CD4-positive, alpha-beta memory T cell (primary cell): ENCODE measurements at places on chromosomes 11 and 22.

DNA sequence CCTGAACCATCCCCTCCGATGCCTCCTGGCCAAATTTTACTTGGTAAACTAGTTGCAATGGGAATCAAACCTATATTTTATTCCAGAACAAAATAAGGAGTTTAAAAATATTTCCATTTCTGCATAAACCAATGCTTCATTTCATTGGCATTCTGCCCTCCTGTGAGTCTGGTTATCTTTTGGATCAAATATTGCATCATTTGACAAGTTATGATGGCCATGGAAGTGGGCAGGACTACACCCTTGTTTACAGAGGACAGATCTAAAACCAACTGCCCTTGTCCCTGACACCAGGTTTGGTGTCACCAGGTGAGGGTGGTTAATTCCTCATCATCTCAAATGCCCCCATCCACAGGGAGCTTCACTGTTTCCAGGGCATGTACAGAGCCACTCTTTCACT lies 28.2 kb upstream of the E2F8 start:
- DNase-seq, result no peak

DNA sequence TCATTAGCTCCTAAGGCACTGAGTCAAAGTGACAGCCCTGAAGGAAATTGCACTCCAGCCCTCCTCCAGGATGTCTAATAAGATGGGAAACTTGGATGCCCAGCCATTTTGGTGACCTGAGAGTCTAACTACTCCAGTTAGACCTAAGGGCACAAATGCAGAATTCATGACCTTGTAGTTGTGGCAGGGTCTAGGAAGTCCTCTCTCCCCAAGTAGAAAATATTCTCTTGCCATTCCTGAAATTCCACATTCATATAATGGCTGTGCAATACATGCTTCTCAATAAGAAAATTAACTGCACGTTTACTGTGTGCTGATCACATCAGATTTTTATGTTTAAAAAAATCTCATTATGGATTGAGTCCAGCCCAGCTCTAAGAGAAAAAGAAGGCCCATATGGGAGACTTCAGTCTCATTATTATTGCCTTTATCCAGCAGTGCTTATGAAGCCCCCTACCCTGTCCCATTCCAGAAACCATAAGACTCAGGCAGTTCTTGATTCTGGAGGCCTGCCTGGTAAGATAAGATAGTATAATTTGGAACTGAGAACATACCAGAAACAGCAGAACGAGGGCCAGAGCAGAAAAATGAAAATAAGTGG lies 133.7 kb upstream of the LDLRAD3 start:
- no peak for DNase-seq

DNA sequence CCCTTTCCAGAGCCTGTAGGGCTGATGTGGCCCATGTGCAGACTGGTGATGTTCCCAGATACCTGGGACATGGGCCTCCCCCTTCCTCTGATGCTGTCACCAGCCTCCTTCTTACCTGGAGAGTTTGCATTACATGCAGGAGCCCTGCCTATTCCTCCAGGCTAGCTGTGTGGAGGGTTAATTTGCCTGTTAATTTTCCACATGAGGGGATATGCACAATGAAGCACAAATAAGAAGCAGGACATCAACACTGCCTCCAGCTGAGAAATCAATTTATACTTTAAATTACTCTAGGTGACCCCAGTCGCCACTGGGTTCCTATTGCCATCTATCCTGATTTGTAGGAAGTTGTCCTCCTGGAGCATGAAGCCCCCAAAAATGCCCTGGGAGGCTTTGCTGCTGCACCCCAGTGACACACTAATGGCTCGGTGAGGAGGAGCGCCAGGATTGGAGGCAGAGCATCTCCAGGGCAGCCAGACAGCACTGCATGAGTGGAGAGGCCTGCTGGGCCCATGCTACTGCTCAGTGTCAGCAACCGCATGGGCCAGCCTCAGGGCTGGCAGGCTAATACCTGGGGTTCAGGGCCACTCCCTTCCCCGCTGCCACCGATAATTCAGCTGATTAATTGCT lies 101.6 kb upstream of the USP47 start:
- no peak for DNase-seq

- DNase-seq, result no peak
Observed at GRCh38 chr11:2475136-2475918, 30.5 kb downstream of the KCNQ1 start.

GRCh38 chr22:36162127-36163034 lies 1.8 kb upstream of the APOL3 start:
- DNase-seq, result peak; percentile 66

DNA sequence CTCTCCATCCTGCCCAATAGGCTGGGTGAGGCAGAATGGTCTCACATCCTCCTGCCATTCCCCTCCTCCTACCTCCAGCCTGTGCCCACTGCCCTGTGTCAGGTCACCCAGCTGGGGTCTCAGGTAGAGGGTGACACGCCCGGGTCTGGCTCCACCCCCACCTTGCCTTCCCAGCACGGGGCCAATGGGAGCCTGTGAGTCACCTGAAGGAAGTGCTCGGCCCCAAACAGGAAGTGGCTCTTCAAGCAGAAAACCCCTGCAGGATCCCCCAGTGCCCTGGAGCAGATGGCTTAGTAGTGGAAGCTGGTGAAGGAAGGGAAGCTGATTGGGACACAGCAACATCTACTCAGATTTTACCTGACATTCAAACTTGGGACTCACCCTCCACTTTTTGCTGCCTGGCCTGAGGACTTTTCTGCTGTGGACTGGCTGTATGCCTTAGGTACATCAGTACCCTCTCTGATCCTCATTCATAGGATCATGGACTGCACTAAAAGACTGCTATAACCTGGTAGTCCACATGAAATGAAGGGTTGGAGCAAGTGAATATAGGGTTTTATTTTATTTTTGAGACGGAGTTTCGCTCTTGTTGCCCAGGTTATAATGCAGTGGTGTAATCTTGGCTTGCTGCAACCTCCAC lies 33.4 kb downstream of the GDPD5 start:
- DNase-seq, result peak; percentile 46

DNA sequence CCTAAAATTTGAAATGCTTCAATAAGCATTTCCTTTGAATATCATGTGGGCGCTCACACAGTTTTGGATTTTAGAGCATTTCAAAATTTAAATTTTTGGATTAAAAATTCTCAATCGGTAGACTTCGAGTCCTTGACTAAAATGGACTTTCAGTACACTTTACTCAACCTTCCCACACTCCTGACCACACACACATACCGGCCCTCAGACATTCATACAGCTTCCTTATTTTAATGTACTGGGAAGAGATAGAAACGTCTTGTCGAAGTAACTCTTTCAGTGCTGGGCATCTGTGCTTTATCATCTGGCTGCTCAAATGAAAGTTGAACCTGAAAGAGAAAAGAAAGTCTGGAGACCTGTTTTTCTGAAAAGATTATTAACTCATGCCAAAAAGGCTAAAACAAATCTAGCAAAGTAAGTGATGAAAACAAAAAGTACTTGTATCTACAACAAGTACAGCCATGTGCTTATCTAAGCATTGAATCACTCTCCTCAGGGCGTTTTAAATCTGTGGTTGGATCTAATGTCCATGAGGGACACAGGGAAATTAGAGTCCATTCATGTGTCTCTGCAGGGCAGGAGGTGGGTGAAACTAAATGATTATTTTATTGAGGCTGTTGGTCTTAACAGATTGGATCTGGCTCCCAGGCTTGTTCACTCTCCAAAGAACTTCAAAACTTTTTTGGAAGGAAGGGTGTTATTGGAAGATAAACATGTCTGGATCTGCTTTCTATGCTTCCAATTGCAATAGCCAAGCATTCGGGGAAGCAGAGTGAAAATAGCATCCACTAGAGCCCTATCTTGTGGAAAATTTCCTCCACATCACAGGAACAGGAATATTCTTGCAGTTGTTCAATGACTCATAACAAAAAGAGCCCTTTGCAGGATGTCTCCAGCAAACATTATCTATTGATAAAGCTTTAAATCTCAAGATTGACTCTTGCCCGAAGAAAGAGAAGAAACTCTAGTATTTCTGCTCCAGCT lies 47.0 kb downstream of the CARD18 start:
- DNase-seq, result no peak

GRCh38 chr11:694563-695287 lies at the start of gene DEAF1:
DEAF1 (minus strand) TSS chr11:695222; CDS start chr11:695047, 175 bp downstream.
- DNase-seq, result peak; percentile 98

DNA sequence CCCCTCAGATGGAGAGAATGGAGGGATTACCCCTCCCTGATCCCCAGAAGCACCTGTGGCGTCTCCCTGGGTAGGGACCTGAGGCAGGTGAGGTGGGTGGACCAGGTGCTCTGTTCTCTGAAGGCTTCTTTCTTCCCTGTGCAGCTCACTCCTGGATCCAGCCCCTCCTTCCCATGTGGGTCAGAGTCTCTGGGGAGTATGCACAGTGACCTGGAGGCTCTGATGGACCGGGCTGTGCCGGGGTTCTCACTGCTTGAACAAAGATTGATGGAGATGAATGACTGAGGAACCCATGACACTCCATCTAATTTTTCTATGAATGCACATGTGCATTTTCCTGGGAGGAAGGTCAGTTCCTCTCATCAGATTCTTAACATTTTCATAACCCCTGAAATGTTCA lies 78.6 kb upstream of the SHANK2 start:
- no peak for DNase-seq

DNA sequence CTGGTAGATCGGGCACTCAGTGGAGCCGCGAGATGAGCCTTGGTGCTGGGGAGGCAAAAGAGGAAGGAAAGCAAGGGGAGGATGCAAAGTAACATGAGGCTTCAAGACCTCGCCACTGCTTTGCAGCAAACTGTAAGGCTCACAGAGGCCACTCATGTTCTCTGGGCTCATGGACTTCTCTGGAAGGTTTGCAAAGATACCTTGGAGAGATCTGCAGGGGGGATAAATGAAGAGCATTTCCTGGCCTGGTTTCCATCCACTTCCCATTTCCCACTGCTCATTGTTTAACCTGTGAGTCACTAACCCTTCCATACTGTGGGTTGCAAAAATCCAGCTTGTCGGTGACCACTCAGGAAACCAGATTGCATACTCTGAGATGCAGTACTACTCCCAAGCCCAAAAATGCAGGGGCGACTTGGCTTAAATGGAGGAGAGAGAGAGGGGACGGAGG lies 38.5 kb downstream of the OSBP2 start:
- no peak for DNase-seq

DNA sequence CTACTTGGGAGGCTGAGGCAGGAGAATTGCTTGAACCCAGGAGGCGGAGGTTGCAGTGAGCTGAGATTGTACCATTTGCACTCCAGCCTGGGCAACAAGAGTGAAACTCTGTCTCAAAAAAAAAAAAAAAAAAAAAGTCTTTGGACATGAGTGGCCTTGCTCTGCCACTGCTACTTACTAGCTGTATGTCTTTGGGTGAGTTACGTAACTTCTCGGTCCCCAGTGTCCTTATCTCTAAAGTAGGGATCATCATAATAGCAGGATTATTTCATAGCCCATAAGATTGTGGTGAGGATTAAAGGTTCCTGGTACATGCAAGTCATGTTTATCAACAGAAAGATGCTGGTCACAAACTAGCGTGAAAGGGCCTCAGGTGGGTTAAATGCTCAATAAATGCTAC lies 53.9 kb upstream of the HEPHL1 start:
- no peak for DNase-seq

- DNase-seq, result no peak
Observed at GRCh38 chr11:84524422-84525051, 1102.6 kb downstream of the DLG2 start.

- DNase-seq, result no peak
Observed at GRCh38 chr11:98800696-98801095, 220.1 kb upstream of the CNTN5 start.

DNA sequence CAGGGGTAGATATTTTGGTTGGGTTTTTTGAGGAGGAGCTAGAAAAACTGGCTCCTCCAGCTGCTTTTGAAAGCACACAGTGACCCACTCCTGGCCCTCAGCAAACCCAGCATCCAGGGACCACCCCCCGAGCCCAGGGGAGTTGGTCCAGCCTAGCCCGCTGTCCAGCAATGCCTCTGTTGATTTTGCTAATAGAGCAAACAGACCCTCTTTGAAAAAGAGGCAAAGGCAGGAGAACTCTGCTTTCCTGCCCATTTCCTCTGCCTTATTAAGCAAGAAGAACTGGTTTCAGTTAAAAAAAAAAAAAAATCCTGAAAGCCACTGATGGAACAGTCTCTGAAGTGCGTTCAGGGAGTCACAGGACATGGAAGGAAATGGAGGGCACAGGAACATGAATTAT lies 25.3 kb downstream of the ABTB2 start:
- DNase-seq, result no peak

DNA sequence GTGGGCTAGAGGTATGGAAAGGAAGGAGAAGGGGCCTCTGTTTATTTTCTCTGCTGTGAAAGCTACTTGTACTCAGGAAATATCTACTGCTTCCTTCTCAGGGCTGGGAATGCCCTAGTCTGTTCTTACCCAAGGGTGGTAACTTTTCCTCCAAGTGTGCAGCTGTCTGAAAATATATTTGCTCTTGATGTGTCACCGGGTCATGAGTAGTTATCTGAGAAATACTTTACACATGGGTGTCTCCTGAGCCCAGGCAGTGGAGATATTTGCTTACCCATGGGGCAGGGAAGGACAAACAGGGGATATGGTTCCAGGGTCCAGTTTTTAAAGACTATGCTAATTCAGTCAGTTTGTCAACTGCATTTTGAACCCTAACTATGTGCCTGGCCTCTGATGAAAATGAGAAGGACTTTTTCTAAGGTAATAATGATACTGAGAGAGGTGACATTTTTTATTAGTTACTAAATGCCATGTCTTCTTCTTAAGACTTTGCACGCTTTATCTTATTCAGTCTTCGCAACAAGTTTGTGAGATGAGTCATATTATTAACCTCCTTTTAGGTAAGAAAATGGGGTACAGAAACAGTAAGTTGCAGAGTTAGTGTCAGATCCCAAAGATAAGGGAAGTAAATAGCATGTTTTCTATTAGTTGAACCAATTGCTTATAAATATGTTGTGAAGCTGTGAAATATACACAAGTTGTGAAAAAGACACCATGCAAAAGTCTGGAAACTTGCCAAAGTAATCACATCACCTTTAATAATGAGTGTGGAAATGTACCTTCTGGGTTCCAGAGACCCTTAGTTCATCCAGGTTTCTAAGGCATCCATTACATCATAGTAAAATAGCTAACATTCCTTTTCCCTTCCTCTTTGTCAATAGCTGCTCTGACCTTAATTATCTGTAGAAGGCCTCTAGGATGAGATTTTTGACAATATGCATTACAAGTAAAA lies 22.9 kb downstream of the SYTL2 start:
- no peak for DNase-seq

GRCh38 chr11:128669506-128670270 lies 24.2 kb upstream of the FLI1 start:
- DNase-seq, result no peak

GRCh38 chr11:12868315-12869073 lies 140.6 kb upstream of the RASSF10 start:
- no peak for DNase-seq

- no peak for DNase-seq
Observed at GRCh38 chr11:64624883-64625481, 34.0 kb downstream of the SLC22A12 start.

DNA sequence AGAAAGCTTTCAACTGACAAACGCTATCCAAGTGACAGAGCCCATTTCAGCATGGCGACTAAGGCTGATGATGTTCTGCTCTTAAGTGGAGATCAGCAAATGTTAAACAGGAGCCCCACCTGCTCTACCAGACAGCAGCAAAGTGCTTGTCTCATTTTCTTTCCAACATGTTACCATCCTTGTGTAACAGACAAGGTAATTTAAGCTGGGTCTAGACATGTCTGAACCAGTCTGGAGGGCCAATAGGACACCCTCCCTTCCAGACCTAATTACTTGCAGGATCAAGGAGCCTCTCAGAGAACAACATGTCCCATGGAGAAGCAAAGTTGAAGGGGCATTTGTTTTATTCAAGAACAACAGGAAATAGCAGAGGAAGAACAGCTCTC lies 3.9 kb upstream of the LMO2 start:
- DNase-seq, result no peak
